ENCODE measurements at places on chromosomes 5 and 9.

DNA sequence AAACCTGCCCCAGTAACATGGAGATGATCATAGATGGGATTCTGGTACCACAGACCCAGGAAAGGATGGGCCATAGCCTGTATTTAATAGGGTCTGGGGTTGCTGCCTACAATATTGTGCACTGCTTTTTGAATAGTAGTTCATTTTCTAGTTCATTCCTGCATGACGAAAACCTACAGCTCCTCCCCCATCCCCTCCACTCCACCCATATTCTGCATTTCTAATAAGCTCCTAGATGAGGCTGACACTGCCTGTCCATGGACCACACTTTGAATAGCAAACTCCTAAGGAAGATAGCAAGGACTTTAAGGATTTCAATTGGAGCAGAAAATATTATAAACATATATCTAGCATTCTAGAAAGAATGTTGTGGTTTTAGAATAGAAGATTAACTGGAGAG lies 75.5 kb downstream of the ISOC1 start:
- DNase-seq = no peak

GRCh38 chr9:33032865-33033264 lies 7.8 kb downstream of the DNAJA1 start:
- DNase-seq = no peak

GRCh38 chr9:35069020-35069419 lies 3.4 kb downstream of the VCP start:
- no peak for DNase-seq

DNA sequence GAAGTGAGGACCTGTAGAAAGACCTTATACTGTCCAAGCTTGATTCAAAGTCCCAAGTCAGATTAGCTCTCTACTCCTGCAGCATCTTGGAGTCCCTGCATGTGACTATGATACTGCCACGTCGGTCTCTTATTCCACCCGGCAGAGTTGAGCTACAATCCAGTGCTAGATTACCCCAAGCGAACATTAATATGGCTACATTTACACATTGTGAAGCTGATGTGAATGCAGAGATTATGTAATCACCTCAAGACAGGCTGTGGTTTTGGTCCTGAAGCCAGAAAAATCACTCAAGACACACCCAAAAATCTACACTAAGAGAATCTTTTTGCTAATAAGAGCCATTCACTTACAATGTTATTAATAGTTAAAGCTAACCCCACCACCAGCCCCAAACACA lies 116.7 kb downstream of the GNA14 start:
- DNase-seq = no peak

DNA sequence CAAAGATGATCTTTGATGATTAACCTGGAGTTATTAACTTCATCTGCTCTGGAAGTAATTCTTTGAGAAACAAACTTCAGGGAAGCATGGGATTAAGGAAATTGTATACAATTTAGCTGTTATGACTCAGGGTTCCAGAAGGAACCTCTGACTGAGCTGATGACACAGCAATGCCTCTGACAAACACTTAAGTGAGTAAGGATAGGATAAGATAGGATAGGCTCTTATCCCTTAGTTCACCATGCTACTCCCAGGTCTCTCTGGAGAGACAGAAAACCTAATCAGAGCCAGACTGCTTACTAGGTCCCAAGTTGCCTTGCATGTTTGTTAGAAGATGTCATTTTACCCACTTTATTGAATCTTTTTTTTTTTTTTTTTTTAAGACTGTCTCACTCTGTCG lies 12.6 kb upstream of the TMEM38B start:
- no peak for DNase-seq

GRCh38 chr5:2173151-2173834 lies 290.6 kb upstream of the IRX4 start:
- peak; percentile 57 for DNase-seq

DNA sequence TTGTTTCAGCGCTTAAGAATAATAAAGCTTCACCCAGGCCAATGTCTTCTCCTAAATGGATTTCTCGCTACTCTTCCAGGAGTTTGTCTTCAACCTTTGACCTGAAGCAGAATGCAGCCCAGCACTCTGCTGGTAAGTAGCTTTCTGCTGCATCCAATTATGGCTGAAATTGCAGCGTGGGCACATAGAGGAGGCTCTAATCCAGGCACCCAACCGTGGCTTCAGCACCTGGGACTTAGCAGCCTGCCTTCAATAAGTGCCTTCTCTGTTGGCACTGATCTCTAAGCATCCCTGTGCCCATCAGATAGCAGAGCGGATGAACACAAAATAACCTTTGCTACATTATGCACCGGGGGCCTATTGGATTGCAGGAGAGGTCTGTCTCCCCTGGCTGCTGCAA lies 105.2 kb downstream of the TRIM32 start:
- no peak for DNase-seq

- DNase-seq = no peak
Measured at GRCh38 chr9:81379655-81380054, 309.7 kb downstream of the TLE1 start.

GRCh38 chr5:39132792-39133191 lies 58.6 kb upstream of the RICTOR start:
- no peak for DNase-seq

DNA sequence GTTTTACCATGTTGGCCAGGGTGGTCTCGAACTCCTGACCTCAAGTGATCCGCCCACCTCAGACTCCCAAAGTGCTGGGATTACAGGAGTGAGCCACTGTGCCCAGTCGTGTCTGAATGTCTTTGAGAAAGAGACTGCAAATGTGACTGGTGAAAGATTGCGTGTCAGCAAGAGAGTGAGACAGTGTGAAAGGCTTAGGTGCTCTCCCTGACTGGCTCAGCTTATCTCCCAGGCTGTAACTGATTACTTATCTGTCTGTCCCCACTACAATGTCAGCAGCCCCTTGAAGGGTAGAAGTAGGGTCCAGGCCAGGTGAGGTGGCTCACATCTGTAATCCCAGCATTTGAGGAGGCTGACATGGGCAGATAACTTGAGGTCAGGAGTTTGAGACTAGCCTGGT lies 3.4 kb upstream of the FGFR4 start:
- no peak for DNase-seq

GRCh38 chr9:134624621-134625181 lies 16.9 kb upstream of the COL5A1 start:
- no peak for DNase-seq

DNA sequence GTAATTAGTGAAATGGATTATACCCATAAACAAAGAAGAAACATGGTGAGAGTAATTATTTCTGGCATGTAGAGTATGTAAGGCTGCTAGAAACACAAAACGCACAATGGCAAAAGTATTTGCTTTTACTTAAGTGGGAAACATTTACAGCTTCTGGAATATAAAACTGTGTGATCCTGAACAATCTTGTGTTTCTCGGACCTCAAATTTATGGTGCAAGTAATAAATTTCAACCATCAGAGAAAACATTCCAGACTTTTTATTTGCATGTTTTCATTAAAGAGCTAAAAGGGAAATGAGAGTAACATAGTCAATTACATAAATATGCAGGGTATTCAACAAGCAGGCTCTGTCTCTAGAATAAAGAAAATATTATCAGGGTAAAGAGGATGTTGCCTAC lies 17.2 kb upstream of the PRR16 start:
- no peak for DNase-seq

DNA sequence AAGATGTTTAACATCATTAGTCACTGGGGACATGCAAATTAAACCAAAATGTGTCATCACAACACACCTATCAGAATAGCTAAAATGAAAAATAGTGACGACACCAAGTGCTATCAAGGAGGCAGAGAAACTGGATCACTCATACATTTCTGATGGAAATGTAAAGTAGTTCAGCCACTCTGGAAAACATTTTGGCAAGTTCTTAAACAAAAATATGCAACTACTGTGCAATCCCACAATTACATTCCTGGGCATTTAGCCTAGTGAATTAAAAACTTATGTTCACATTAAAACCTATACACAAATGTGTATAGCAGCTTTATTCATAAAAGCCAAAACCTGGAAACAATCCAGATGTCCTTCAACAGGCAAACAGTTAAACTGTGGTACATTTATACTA lies 53.1 kb downstream of the SVEP1 start:
- DNase-seq = no peak

DNA sequence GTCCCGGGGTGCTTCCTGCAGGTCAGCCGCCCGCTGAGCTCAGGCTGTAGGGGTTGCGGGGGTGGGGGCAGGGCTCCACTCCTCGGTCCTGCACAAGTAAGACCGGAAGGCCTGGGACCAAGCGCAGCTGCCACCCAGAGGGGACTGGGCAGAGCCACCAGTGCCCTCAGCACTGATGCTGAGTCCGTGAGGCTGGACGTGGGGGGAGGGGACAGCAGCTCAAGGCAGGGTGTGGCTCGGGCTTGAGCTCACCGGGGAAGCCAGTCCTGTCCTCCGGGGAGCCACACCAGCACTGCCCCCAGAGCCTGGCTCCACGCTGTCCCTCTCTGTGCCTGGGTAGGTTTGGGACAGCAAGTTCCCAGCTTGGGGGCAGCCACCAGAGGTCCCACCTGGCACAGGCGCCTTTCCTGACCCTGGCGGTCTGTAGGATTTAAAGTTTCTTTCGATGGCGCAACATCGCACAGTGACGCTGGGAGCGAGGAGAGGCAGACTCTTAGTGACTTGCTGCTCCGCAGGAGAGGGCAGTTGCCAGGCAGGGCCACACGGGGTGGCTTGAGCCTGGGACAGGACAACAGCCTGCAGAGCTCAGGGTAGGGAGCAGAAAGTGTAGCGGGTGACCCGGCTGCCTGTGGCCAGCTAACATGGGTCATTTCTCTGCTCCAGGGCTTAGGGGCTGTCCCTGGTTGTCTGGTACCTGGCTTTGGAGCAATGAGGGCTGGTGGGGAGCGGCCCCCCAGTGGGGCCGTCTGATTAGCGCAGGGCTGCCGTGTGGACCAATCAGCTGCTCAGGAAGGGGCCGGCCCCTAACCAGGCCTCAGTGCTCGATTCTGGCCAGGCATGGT lies 5.7 kb downstream of the LCN1 start:
- DNase-seq = no peak

GRCh38 chr5:173786286-173787187 lies 101.6 kb upstream of the CPEB4 start:
- DNase-seq = no peak

DNA sequence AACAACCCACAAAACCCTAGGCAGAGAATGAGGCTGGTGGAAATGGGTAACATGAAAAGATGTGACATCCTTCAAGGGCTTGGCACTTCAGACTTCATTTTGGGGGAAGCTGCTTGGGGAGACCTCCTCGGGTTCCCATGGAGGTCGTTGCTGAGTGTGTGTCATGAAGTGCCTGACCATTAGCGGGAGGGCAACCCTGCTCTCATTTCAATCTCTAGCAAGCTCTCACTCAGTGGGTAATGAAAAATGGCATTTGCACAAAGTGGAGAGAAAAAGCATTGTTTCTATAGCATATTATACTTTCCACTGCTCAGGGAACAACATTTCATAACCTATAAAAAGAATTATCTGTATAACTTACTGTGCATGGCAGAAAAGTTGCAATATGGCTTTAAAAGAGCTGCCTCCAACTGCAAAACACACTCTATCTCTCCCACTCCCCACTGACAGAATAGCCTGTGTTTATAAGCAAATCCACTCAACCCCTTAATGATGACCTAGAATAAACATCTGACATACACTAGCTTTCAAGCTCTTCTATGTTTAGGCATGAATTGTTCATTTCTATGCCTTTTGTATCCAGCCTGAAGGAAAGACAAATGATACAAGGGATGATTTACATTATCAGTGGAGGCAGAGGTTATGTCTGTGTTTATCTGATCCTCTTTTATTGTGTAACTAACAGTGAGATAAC lies 357.2 kb downstream of the ZSWIM6 start:
- no peak for DNase-seq

GRCh38 chr9:2657427-2657826 lies 35.8 kb downstream of the VLDLR start:
- no peak for DNase-seq

DNA sequence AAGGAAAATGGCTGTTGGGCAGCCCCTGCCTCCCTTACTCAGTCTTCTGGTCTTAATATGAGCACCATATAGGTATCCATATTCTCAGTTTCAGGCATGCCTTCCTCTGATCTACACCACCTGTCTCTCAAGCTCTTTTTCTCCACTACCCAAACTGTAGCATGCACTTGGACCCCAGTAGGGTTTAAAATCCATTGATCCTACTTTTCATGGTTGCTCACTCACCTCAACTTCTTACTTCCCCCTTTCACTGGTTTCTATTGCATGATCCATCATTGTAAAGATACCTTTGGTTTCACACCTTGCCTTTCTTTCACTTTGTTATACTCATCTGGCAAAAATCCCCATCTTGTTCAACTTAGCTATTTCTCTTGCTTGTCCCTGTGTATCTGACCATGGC lies 159.4 kb downstream of the KDM4C start:
- DNase-seq = no peak

GRCh38 chr5:165757791-165758190 lies 2252.4 kb downstream of the MAT2B start:
- no peak for DNase-seq

GRCh38 chr5:131357739-131358561 lies 94.1 kb downstream of the CDC42SE2 start:
- no peak for DNase-seq

GRCh38 chr5:39605588-39606575 lies 181.1 kb upstream of the DAB2 start:
- DNase-seq = no peak

DNA sequence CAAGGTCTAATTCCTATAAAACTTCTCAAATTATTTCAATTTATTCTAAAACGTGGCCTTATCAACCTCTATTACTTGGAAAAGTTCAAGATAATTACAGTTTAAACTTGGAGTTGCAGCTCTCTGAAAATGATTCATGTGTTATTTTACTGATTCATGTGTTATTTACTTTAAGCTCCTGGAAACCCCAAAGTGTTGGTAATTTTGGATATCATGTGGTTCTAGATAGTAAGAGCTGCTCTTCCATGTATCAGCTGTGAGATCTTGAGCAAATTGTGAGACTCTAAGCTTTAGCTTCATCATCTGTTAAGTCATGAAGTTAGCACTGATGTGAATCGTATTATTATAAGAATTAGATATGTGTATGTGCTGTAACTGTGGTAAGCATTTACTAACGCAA lies 749.2 kb downstream of the TLE4 start:
- DNase-seq = no peak

DNA sequence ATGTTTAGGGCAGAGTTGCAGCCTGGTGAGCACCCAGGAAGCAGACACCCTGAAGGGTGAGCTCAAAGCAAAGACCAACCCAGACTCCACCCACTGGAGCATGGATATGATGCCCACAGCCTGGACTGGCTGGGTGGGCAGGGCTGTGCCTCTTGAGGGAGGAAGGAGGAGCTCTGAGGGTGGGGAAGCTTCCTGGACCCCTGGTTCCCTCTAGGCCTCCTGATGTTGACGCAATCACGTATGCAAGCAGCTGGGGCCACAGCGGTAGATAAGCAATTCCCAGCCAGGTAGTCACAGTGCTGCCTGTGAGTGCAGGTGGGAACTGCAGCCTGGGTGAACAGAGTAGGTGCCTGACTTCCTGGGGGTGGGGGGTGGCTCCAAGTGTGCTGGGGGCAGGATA lies 271.5 kb downstream of the CDK5RAP2 start:
- no peak for DNase-seq

DNA sequence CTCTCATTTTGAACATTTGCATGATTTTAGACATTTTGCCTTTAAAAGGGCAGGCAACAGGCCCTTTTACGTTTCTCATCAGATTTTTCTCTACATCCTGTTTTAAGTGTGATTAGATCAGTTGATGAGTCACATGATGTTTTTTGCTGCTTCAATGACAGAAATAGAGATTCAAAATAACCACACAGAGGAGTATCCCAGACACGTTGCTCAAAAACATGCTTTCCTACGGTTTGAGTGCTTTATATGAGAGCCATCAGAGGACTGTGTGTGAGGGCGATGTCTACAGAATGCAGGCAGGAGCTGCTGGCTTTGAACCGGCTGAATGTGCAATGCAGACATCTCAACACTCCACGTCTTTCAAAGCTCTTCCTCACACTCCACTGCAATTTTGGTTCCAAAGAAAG lies 42.1 kb downstream of the OTULIN start:
- no peak for DNase-seq
